ENCODE measurements at places on chromosomes 7 and 10.

GRCh38 chr10:60377955-60378354 is 11.7 kb downstream of the ANK3 start:
- no peak for DNase-seq

DNA sequence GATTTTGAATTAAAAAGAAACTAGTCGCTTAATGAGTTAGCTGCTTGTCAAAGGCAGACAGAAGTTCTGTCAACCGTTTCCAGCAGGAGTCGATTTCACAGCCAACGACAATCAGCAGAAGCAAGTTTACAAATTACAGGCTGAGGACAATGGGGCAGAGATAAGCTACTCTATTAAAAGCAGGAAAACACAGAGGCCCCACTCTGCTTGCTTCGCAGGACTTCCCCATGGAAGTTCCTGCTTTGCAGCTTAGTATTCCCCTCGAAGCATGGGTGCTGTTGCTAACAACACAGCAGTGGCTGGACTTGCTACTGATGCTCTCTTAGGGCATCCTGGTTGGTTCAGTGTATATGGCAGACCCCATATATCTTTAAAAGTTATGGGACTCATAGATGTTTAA is 50.8 kb upstream of the KLF6 start:
- no peak for DNase-seq

GRCh38 chr7:110940756-110941155 is 150.2 kb upstream of the LRRN3 start:
- no peak for DNase-seq

- DNase-seq: no peak
These were observed 27.6 kb downstream of the SNX13 start for GRCh38 chr7:17912536-17913235.

DNA sequence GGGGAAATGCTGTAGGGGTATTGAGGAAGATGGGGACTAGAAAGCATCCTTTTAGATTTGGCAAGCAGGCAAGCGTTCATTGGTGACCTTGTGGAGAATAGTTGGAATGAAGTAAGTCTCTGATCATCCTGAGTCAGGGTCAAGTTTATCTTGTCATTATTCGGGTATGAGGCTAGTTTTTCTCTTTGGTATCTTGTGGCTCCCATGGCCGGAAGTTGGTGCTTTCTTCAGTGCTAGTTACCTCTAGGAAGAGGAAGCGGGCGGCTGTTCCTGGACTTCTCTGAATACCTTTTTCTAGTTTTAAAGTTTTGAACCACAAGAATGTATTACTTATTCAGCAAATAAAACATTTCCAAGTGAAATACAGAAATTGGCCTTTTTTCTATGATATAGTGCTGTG is 9.2 kb downstream of the CREM start:
- DNase-seq: no peak

DNA sequence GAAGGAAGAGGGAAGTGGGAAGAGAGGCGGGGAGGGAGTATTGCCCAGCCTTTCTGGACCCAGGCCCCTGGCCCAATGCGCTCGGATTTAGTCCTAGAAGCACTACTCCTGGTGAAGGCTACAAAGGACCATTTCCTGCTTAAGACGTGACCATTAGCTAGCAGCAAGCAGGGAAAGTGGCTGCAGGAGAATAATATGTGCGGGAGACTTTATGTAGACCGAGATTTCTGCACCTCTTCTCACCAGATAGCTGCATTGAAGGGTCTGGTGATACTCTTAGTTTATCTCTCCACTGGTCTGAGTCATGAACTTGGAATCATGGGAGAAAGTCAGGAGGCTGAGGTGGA is 3.1 kb downstream of the VAX1 start:
- DNase-seq: no peak

DNA sequence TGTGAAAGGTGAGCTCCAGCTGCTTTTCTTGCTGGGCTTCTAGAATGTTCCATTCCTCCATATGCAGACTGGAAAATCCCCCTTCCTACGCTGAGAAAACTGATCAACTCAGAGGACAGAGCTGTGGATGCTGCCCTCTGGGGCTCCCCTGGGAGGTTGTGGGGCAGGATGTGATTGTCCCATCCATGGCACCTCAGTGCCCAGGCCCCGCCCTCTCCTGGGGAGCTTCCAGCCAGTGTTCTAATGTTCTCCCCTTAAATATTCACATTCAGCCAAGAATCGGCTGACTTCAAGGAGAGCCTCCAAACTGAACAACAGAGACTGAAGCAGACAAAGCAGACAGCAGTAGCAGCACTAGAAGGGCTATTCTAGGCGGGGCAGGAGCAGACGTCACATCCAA is 55.0 kb downstream of the RAMP3 start:
- no peak for DNase-seq

DNA sequence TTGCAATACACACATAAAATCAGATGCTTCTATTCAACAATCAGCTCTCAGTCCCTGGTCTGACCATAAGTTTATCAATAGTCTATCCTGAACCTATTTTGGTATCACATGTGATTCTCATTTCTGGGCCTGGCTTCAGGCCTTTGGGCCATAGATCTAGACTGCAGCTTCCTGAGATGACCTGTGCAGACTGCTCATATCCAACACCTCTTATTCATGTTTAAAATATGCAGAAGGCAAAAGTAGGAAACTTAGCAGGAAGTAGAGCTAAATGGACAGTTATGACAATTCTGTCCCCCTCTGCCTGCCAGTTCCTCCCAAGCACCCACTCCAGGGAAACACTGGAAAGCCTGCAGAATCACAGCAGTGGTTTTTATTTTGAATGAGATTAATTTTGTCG is 53.3 kb downstream of the C7orf25 start:
- DNase-seq: no peak

GRCh38 chr10:70551971-70552422 is 50.5 kb downstream of the PRF1 start:
- DNase-seq: no peak

DNA sequence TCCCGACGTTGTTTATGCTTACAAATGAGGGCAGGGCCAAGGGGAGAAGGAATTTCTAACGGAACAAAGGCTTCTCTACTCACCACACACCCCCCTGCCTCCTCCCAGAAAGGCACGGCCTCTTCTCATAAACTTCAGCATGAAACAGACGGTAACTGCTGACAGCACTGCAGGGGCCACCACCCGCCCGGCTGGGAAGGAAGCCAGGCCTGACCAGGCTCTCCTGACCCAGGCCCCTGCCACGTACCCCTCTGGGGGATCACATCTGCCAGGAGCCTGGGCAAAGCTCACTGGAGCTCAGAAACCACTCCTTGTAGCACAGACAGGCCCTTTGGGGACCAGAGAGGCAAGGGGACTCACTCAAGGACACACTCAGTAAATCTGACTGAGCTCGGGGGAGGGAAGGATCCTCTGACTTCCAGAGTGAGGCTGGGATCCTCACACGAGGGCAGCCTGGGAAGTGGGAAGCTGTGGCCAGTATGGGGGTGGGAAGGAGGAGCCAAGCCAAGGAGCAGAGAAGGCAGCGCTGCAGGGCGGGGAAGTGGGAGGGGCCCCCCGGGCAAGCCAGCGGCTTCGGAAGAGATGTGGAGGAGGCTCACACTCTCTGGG is 46.1 kb downstream of the ZCCHC24 start:
- DNase-seq: no peak

GRCh38 chr10:76026176-76026771 is 594.9 kb downstream of the LRMDA start:
- no peak for DNase-seq

GRCh38 chr10:43340101-43340500 is 31.3 kb upstream of the FXYD4 start:
- no peak for DNase-seq

Measured in NCI-H2081 (cell line).